ENCODE measurements at places on chromosomes 12 and 14.

DNA sequence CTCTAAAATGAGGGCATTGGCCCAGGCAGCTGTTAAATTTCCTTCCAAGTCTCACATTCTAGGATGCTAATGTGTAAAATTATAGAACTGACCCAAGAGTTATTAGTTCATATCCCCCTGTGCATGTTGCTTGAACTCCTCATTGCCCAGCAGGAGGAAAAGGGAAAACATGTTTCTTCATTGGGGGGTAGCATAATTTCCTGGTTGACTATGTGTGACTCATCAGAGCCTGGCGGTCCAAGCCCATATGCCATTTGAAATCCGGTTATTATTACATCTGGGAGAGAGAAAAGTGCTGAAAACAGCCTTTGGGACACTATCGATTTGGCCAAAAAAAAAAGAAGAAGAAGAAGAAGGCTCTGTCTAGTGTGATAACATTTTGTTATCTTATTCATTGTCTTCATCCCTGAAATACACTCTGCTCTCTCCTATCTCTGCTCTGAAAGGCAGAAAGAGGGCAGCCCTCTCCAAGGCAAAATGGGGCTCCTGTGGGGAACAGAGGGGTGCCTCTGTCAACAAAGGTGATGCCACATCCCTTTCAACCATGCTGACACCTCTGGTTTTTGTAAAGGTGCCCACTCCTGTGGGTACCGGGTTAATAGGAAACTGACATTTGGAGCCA lies 114.2 kb downstream of the DAD1 start:
- peak; percentile 54 for DNase-seq

- DNase-seq, result no peak
Observed at GRCh38 chr12:122403831-122404230, 18.6 kb downstream of the CLIP1 start.

GRCh38 chr12:113271466-113271852 lies 50.2 kb downstream of the TPCN1 start:
- no peak for DNase-seq

DNA sequence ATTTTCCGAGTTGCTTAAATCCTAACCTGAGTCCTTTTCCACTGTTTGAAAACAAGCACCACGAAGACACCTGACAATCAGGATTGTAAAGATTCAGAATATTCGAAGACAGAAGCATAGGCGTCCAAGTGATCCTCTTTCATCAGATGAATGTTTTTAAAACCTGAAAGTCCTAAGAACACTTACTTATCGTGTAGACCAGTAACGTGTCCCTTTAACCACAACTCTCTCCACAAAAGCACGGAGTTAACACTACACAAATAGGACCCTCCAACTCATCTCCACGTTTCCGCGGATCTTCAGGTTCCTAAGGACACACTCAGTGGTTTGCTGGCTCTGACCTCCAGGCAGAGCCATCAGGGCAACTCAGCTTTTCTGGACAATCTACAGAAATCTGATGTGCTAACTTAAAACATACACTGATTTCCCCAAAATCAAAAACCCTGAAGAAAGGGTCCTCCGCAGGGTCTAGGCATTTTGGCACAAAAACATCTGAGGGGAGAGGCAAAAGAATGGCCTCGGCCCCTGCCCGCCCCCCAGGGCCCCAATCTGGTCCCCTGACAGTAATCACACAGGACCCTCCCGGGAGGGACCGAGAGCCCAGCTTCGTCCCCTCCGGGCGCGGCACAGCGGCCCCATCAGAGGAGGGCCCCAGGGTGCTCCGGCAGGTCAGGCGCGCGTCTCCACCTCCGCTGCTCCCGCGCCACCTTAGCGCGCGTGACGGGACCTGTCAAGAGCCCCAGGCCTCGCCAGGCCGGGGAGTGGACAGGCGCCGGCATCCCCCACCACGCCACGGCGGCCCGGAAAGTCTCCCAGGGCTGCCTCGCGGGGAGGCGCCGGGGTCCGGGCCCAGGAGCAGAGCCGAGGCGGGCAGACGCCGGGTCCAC lies 925 bp downstream of the DICER1 start:
- DNase-seq, result peak; percentile 18

DNA sequence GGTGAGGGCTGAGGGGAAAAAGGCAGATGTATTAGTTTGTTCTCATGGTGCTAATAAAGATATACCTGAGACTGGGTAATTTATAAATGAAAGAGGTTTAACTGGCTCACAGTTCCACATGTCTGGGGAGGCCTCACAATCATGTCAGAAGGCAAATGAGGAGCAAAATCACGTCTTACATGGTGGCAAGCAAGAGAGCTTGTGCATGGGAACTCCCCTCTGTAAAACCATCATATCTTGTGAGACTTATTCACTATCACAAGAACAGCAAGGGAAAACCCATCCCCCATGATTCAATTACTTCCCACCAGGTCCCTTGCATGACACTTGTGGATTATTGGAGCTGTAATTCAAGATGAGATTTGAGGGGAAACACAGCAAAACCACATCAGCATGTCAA lies 1220.9 kb downstream of the GALC start:
- no peak for DNase-seq

- DNase-seq, result no peak
Observed at GRCh38 chr12:103928682-103929045, 1.5 kb upstream of the HSP90B1 start.

DNA sequence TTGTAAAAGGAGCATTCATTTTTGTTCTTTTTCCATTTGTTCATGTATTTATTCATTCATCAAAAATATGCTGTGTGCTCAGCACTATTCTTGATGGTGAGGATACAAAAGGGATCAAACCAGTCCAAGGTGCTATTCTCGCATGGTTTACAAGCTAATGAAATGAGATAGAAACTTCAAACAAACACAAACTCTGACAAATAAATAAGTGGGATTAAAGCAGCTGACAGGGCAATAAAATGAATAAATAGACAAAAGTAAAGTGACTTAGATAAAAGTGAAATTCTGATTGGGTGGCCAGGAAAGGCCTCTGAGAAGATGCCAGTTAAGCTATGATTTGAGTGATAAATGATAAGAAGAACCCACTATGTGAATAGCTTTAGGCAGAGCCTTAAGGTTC lies 162.0 kb upstream of the PDZRN4 start:
- DNase-seq, result no peak

DNA sequence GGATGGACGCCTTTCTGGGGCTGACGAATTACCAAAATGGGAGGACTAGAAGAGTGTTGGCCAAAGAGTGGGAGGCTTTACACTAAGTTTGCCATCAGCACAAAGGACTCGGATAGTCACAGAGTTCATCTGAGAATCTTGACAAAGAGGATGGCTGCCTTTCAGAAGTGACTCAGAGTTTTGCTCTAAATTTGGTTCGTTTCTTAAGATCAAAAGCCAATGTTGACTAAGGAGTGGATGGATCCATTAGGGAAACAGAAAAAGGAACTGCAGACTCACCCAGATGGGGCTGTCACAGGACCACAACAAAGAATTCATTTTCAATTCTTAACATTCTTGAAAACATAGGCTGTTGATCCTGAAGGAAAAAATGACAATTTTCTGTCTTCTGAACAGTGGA lies 81.3 kb upstream of the DUSP6 start:
- DNase-seq, result no peak

DNA sequence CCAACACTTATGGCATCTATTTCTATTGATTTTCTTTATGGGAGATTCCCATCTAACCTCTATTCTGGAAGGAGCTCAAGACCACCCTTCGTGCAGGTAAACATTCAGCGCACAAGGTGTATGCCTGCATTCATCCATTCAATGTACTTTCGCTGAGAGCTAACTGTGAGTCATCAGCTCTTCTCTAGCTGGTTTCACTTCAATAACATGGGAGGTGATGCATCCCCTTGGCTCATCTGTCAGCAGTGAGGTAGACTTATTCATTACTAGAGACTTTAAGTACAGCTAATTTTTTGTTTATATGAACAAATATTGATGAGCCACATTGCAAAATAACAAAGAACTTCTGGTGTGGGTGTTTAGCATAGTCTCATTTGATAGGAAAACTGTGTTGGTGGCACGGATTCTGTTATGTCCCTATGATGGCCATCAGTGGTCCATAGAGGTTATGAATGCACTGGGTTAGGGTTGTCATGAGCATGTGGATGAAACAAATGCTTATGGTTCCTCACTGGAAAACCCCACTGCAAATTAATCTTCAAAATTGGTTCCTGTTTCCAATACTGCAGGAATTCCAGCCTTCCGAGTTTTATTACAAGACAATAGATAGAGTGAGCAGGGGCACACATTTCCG lies 1151.0 kb downstream of the BCL11B start:
- no peak for DNase-seq

DNA sequence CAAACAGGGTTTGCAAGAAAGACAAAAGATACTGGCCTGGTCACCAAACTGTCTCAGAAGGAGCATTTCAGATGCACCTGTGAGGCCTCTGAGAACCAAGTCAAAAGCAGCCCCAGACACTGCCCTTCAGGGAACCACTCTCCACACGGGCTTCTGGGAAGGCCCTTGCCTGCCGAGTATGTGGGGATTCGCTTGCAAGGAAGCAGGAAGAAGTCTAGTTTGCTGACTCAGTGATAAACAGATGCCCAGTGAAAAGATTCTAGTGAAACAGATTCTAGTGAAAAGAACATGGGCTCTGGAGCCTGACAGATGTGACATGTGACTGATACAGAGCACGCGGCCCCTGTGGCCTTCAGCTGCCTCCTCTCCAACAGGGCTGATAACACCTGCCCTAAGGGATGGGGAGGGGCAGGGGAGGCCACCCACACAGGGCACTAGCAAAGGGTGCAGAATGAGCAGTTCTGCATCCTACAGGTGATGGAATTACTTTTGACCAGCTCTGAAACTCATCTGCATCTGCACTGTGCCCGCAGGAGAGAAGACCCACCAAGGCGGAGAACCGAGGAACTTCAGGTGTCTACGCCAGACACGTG lies 19.1 kb downstream of the AMN start:
- DNase-seq, result no peak

DNA sequence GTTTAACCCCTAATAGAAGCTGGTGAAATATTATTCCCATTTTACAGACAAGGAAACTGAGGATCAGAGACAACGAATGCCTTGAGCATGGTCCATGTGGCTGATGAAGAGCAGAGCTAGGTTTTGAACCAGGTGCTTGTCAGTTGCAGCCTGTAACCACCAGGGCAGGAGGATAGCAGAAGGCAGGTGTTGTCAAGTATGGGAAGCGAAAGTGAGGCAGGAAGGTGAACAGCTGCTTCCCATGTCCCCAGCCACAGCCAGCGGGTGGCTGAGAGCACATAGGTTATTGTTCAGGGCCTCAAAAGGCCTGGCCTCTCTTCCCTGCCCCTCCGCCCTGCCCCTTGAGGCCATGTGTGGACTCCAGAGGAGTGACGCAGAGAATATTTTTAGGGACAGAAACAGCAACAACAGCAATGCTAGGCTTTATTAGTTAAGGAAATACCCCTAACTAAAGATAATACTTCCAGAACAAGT lies 39.6 kb downstream of the IQSEC3 start:
- no peak for DNase-seq

DNA sequence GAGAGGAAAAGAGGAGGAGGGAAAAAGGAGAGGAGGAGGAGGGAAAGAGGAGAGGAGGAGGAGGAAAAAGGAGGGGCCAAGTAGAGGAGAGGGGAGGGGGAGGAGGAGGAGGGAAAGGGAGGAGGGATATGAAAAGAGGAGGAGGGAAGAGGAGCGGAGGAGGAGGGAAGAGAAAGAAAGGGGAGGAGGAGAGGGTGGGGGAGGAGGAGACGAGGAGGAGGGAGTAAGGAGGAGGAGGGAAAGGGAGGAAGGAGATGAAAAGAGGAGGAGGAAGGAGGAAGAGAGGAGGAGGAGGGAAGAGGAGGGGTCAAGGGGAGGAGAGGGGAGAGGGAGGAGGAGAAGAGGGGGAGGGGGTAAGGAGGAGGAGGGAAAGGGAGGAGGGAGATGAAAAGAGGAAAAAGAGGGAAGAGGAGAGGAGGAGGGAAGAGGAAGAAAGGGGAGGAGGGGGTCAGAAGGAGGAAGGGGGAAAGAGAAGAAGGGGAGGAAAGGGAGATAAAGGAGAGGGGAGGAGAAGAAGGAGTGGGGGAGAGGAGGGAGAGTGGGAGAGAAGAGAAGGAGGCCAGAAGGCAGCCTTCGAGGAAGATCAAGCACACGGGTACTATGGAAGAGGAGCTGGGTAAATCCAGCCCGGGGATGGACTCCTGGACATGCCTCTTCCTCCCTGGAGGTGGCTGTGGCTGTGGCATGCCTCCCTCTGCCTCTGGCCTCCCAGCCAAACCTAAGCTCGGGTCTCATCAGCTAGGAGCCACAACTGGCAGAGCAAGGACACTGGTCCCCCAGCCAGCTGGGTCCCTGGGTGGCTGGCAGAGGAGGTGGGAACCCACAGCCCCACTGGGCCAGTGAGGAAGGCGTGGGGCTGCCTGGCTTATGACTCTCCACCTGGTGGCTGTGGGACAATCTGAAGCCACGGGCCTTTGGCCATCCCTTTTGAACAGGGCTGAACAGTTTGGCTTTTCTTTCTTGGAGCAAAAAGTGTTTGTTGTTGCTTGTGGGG lies 3.0 kb upstream of the CMKLR1 start:
- no peak for DNase-seq

GRCh38 chr12:41120211-41120610 lies 67.9 kb upstream of the PDZRN4 start:
- no peak for DNase-seq

Data from fibroblast of skin of right quadriceps (primary cell).